Hair follicle dermal papilla cell (primary cell): ENCODE measurements at places on chromosomes 7 and 10. TPM values are rescaled to one million over a fixed set of nuclear protein-coding genes. Genes with fewer than 3 reads are reported as not detected.

Gene NPC1L1
- total RNA-seq: not detected in 2 replicates

Gene BMPR1A
- total RNA-seq: 72.3 and 87.5 TPM in 2 replicates

Gene ST8SIA6
- total RNA-seq: not detected in 2 replicates

Gene CALML5
- not detected in 2 replicates for total RNA-seq

Gene KEL
- total RNA-seq: not detected in 2 replicates

Gene CYP2E1
- 1.3 and 1.5 TPM in 2 replicates for total RNA-seq

Gene SPDYE9
- not detected in 2 replicates for total RNA-seq

Gene LBX1
- not detected in 2 replicates for total RNA-seq

Gene TAS2R41
- 0.49 TPM in 1 of 2 replicates, not detected in the other for total RNA-seq
